Skeletal muscle tissue (tissue), 5 donors: ENCODE measurements at places on chromosomes 5 and 9. TPM values are rescaled to one million over a fixed set of nuclear protein-coding genes. Genes with fewer than 3 reads are reported as not detected.

The IL9 gene
- total RNA-seq, result not detected

The SLC6A19 gene
- under 0.01 TPM for total RNA-seq

The AQP7 gene
- total RNA-seq, result 6.3 TPM

The OR13C5 gene
- not detected for total RNA-seq

The FOXD4L5 gene
- under 0.01 TPM for total RNA-seq

The VLDLR gene
- 18.3 TPM for total RNA-seq

The IGFBPL1 gene
- 1.0 TPM for total RNA-seq

The SYK gene
- total RNA-seq, result 4.7 TPM

The VAV2 gene
- 9.9 TPM for total RNA-seq

The SPATA31C1 gene
- total RNA-seq, result not detected

The SAXO1 gene
- not detected for total RNA-seq

The TMEM174 gene
- total RNA-seq, result not detected

The EGFLAM gene
- total RNA-seq, result 41.8 TPM

The NSG2 gene
- under 0.01 TPM for total RNA-seq

The IFNA1 gene
- not detected for total RNA-seq

The ANKRD20A1 gene
- total RNA-seq, result not detected

The IFNA13 gene
- total RNA-seq, result 0.52 TPM

The STPG3 gene
- total RNA-seq, result not detected

The CD74 gene
- total RNA-seq, result 63.2 TPM
